ENCODE measurements at places on chromosomes 2 and 18.

DNA sequence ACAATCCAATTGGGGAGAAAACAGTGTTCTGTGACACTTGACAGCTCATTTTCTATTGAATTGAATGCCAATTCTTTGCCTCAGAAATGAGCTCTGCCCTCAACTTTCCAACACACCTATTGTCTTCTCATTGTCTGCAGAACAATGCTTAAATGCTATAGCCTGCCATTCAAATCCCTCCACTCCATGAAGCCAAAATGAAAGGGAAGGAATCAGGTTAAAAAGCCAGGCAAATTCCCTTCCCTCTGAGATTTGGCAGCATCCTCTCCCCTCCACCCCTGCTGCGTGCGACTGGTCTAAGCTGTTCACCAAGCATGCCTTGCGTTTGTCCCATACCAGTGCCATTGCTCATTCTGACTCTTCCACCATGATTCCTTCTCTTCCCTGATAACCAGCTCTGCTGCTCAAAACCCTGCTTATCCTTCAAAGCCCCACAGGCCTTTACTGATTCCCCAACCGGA, 32.4 kb upstream of the TMEM131 start:
- no peak for DNase-seq

DNA sequence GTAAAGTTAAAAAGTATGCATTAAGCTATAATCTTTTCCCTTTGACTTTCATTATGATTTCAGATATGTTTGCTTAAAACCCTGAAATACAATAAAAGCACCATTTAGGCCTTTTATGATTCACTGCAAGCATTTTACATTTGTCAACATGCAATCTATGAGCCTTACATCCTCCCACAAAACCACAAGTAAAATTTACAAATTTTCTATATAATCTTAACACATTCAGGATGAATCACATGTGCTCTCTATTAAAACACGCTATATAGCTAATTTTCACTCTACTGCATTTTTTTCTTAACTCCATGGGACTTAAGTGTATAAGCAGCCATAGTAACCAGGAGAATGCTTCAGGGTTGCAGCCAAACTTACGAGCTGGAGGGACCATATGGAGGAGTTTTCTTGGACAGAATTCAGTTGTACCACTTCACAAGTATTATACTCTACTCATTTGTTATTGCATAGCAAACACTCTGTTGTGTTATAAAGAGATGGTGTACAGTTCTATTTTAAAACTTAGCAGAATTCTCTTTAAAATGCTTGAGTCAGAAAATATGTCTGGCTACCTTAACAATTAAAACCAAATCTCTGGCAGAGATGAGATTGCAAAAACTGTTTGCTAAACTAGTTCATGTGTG, 293.2 kb downstream of the ALK start:
- DNase-seq = no peak

DNA sequence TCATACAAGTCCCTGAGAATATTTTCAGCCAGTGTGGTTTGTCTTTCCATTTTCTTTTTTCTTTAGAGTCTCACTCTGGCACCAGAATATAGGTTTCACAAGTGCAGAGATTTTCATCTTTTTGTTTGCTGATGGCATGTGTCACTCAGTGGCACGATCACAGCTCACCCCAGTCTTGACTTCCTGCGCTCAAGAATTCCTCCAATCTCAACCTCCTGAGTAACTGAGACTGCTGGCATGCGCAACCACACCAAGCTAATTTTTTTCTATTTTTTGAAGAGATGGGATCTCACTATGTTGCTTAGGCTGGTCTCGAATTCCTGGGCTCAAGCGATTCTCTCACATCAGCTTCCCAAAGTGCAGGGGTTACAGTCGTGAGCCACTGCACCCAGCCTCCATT, 23.9 kb downstream of the NBEAL1 start:
- no peak for DNase-seq

DNA sequence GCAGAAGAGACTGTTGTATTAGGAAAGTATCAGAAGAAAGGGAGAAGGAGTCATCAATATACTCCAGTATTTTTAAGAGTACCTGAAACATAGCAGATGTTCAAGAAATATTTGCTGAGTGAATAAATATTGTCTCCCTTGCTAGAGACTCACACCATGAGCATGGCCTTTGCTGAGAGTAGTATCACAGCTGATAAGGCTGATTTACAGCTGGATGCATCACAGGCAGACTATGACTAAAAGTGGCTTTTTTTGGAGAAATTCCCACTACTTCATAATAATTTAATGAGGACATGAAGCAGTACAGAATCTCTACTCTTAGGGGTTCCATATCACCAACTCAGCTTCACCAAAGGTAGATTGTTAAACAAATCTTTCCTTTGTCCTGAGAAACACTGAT, 373.3 kb downstream of the RBM43 start:
- DNase-seq = no peak

Data from activated T-helper 9 cell treated with anti-CD3 and anti-CD28 coated beads, Interleukin-2, amount 50 U/mL, for 16 hours (primary cell).